Smooth muscle cell of the umbilical artery (primary cell): ENCODE measurements at places on chromosomes 16 and 17. TPM values are rescaled to one million over a fixed set of nuclear protein-coding genes. Genes with fewer than 3 reads are reported as not detected.

Gene CA5A
- not detected in 2 replicates for total RNA-seq

Gene SLC16A6
- total RNA-seq: 0.30 and 0.42 TPM in 2 replicates

Gene IGF2BP1
- total RNA-seq: 12.2 and 28.5 TPM in 2 replicates

Gene GNG13
- total RNA-seq: not detected in 2 replicates

Gene RRAD
- total RNA-seq: 21.1 and 37.4 TPM in 2 replicates

Gene CLDN9
- not detected in 2 replicates for total RNA-seq

Gene DLX3
- total RNA-seq: not detected in 2 replicates

Gene GPR179
- total RNA-seq: under 0.01 and 0.14 TPM in 2 replicates

Gene NLRC5
- 10.7 and 34.4 TPM in 2 replicates for total RNA-seq

Gene RAMP2
- total RNA-seq: not detected in 2 replicates

Gene FGF11
- total RNA-seq: 5.3 and 7.2 TPM in 2 replicates

Gene SKAP1
- total RNA-seq: 0.28 TPM in 1 of 2 replicates, not detected in the other

Gene EPX
- not detected in 2 replicates for total RNA-seq

Gene BHLHA9
- 0.30 TPM in 1 of 2 replicates, not detected in the other for total RNA-seq

Gene VMP1
- 198 and 313 TPM in 2 replicates for total RNA-seq

Gene KCNJ18
- total RNA-seq: not detected in 2 replicates

Gene CES3
- total RNA-seq: 0.65 and 0.89 TPM in 2 replicates

Gene PRR11
- total RNA-seq: 2.1 and 17.4 TPM in 2 replicates

Gene GPRC5C
- 0.09 and 0.89 TPM in 2 replicates for total RNA-seq

Gene PRSS22
- total RNA-seq: not detected in 2 replicates

Gene TBC1D3
- not detected in 2 replicates for total RNA-seq

Gene HOXB2
- 4.5 and 7.0 TPM in 2 replicates for total RNA-seq

Gene ATP1B2
- total RNA-seq: not detected in 2 replicates

Gene MCRIP1
- total RNA-seq: 82.5 and 97.7 TPM in 2 replicates

Gene PLCG2
- total RNA-seq: 0.30 and 1.8 TPM in 2 replicates

Gene FAM117A
- 3.9 and 4.0 TPM in 2 replicates for total RNA-seq

Gene CDH1
- under 0.01 and 0.28 TPM in 2 replicates for total RNA-seq

Gene PYDC1
- total RNA-seq: not detected in 2 replicates

Gene LYRM9
- total RNA-seq: 2.4 and 6.5 TPM in 2 replicates

Gene SULT1A4
- total RNA-seq: 2.1 TPM in 1 of 2 replicates, not detected in the other

Gene CLCN7
- total RNA-seq: 73.9 and 75.6 TPM in 2 replicates

Gene SLC5A11
- not detected in 2 replicates for total RNA-seq

Gene ADCY9
- total RNA-seq: 19.9 and 23.8 TPM in 2 replicates

Gene PLD6
- 1.8 and 2.8 TPM in 2 replicates for total RNA-seq

Gene WNT9B
- total RNA-seq: not detected in 2 replicates

Gene ARL5C
- total RNA-seq: not detected in 2 replicates

Gene RPL26
- 1,578 and 4,116 TPM in 2 replicates for total RNA-seq
